ENCODE measurements at places on chromosomes 6 and 20.
A peak's percentile ranks its signal among the peaks of the same experiment; 100 is the strongest.

DNA sequence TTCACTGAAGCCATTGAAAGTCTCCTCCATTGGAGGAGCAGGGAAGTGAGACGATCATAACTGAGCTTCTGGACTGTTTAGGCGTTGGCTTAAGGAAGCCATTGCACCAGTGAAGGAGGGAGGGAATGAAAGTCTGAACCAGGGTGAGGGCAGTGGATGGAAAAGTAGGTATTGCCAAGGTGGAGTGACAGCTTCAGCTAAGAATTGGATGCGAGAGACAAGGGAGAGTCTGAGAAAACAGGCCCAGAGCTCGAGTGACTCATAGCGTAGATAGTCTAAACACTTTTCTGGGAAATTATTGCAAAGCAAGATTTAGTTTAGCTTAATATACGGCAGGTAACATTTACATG is 4.5 kb downstream of the DSP start:
- DNase-seq: no peak

- no peak for DNase-seq
These were observed 189.6 kb downstream of the MAFB start for GRCh38 chr20:40499391-40499790.

- DNase-seq: no peak
These were observed 7.5 kb upstream of the CD93 start for GRCh38 chr20:23093613-23094012.

DNA sequence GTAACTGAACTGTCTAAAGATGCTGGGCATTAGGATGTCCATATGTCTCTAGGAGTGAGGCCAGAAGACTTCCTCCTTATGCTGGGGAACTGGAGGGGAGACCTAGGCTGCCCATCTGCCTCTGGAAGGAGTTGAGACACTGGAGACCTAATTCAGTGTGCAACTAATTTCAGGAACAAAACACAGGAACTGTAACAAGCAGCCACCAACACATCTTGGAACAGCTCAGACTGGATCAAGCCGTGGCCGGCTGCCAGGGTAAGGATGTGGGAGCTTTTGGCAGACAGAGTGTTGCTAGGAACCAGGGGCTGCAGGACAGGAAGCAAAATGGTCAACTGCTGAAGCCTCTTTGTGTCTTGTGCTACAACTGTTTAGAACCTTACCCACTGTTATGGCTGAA is 16.4 kb upstream of the MAS1 start:
- peak; percentile 86 for DNase-seq

GRCh38 chr6:110356778-110357177 is 1.4 kb downstream of the METTL24 start:
- DNase-seq: no peak

DNA sequence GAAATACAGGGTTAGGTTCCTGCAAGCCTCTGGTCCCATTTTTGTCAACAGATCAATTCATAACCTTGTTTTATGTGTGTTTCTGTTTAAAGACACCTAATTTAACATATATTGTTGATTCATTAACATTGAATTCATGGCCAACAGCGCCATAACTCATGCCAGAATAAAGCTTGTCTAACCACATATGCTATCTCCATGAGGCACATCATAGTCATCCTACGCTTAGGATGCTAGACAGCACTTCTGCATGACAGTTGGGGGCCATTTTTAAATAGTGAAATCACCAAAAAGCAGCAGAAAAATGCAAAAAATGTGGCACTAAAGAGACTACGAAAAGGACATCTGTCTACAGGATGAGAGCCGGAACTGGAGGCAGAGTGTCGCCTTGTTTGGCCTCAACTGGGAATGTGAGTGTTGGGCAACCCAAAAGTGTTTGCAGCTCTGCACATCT is 37.9 kb downstream of the TRAM2 start:
- no peak for DNase-seq

DNA sequence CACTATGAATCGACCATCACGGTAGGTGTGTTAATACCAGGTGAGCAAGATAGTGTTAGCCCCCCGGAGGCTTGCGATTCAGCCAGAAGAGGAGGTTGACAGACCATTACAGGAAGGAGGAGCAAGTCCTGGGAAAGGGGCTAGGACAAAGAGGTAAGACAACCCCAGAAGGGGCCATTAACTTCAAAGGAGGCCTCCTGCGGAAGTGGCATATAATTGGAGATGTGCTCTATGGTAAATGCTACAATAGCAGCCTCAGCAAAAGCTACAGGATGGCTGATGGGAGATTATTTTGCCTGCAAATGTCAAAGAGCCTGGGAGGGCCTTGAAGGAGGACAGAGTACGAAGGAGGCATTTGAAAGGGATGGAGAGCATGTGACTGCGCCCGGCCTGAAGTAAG is 108.6 kb upstream of the CITED2 start:
- no peak for DNase-seq

DNA sequence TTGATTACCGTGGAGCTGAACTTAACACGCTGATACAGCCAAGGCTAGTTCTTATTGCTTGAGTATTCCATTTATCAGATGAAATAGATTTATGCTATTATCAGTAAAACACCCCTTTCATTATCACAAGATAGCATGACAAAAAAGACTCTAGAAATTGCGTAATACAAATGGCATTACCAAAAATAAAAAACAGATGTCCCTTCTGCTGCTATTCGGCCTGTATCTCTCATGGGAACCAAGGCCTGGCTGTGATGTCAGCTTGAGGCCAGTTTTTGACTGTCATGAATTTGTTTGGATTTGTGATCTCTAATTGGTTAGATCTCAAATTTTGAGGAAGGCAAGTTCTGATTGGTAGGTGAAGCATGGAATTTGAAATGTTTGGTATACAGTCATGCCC is 25.2 kb downstream of the MEI4 start:
- DNase-seq: no peak

GRCh38 chr6:87905101-87905641 is 142.5 kb upstream of the SPACA1 start:
- DNase-seq: no peak

DNA sequence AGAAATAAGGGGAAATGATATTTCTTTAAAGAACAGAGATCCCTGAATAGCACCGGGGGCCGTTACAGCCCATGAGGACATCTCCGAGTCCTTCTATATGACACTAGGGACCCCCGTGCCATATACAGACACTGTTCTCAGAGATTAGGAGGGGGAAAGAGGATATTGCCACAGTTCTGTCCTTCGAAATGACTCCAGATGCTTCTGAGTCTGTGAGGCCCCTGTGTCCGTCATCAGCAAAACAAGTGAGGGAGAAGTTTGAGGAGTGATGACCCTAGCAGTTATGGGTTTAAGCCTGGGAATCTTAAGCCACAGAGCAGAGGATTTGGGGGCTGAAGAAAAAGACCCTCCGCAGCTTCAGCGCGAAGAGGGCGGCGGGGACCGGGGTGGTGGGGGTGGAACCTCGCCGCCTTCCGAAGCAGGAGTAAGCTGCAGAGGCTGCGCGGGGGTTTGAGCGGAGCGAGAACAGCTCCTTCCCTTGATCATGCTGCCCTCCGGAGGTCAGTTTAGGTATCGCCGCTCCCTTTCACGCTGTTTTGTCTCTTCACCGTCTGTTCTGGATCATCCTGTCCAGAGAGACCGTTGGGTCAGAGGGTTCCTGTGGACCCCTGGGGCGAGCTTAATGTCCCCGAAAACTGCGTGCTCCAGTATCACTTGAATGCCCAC is 23.6 kb downstream of the VPS52 start:
- peak; percentile 95 for DNase-seq

GRCh38 chr6:37265001-37265400 is 7.1 kb upstream of the TMEM217 start:
- DNase-seq: no peak

DNA sequence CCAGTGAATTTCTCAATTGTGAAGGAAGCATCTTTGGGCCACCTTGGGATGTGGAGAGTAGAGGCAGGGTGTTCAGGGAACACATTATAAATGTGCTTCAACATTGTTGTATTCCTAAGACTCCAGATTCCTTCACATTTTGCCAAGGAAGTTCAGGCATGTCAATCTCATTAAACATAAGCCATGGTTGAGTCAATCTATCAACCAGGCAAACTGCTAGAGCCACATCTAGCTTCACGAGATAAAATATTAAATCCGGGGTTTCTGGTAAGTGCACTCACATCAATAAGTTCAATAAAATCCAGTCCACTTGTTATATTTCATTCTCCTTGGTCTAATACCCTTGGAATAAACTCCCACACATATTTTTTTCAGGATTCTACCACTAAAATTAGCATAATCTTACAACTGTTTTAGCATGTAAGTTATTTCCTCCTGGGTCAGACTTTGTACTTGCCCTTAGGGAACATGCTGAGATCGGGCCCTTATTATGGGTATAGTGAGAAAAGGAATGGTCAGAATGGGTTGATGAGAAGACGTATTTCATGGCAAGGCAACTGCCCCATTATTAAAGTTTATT is 93.6 kb downstream of the ADTRP start:
- DNase-seq: no peak

- DNase-seq: no peak
These were observed 3.8 kb downstream of the SLC44A4 start for GRCh38 chr6:31874836-31875572.

- no peak for DNase-seq
These were observed 22.4 kb downstream of the DLL1 start for GRCh38 chr6:170268216-170269129.

DNA sequence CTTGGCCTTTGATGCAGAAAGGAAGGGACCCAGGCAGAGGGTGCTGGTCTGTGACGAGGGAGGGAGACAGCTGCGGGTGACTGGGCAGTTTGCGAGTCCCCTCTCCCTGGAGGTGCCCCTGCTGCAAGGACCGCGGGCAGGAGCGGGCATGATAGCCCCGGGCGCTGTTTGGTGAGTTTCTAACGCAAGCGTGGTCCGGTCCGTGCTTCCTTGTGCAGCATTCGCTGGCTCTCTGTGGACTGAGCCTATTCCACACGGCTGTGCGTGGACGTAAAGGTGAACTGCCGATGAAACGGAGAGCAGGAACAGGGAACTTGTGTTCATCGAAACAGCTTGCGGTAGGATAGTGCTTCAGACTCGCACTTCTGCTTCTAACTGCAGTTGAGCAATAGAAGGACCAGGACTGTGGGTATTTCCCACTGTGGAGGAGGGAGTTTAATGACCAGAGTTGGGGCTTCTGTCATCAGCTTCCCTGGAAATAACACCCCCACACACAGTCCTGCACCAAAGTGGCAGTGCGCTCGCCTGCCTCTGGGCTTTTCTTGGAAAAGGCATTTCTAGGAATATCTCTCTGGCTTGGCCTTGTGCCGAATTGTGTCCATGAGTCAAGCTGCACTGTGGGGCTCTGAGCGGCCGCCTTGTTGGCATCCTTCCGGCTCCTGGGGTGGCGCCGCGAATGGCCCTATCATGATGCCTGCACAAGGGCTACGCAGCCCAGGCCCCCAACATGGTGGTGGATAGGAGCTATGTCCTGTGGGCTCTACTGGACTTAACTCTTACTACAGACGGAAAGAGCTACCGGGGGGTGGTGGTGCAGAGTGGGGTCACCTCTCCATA is 48.9 kb downstream of the DUSP22 start:
- DNase-seq: no peak

GRCh38 chr6:15441215-15441868 is 195.5 kb downstream of the JARID2 start:
- DNase-seq: peak; percentile 85

DNA sequence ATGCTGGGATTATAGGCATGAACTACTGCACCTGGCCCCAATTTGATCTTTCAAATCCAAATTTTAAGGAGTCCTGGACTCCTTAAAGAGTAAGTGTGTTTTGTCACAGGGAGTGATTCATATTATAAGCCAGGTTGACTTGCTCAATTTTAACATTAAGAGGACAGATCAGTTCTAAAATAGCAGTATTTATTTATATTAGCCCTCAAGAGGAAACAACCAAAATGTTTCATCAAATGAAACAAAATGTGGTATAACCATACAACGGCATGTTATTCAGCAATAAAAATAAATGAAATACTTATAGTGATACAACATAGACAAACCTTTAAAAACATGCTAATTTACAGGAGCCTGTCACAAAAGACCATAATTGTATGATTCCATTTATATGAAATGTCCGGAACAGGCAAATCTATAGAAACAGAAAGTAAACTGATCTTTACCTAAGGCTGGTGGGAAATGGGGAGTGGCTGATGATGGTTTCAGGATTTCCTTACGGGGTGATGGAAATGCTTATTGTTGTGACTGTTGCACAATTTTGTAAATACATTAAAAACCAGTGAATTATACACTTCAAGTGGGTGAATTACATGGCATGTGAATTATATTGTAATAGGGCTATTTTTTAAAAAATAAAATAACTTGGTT is 637.4 kb downstream of the MMUT start:
- DNase-seq: no peak

GRCh38 chr20:46122071-46122470 is 4.0 kb downstream of the CD40 start:
- no peak for DNase-seq

Data from spinal cord (tissue), 10 donors.